Activated naive CD8-positive, alpha-beta T cell treated with anti-CD3 and anti-CD28 coated beads, Interleukin-2, amount 10 ng/mL, durations not matched to agents 7 days and 5 days (primary cell): ENCODE measurements at places on chromosomes 4 and X. TPM values are rescaled to one million over a fixed set of nuclear protein-coding genes. Genes with fewer than 3 reads are reported as not detected.

PRDM8 gene
- total RNA-seq, result 9.5 TPM

GDPD2 gene
- not detected for total RNA-seq

DLG3 gene
- 29.0 TPM for total RNA-seq

DNA sequence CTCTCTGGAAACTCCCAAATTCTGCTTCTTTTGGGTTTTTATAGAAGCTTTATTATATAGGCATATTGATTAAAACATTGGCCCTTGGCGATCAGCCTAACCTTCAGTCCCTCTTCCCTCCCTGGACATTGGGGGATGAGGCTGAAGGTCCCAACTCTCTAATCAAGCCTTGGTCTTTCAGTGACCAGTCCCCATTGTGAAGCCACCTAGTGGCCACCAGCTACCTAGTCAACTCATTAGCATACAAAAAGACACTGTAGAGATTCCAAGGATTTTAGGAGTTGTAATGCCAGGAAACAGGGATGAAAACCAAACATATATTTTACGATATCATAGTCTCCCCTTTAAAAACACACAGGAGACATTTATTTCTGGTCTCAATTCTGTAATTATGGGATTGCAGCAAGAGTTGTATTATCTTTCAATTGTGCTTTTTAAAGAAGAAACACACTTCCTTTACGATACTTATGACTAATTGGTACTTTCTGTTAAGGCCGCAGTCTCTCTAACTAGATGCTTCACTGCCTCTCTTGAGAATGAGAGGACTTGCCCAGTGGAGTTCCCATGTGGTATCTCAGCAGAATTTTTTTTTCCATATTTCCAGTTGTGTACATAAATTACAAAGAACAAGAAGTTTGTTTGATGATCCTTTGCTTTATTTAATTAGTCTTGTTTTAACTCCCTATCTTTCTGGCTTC is 58.2 kb downstream of the WDR17 start:
- no peak for DNase-seq
- H3K27me3 ChIP-seq, result no peaks in the 10 kb centered on the region
- H3K4me3 ChIP-seq, result no peak overlapping the region
- no peaks in the 10 kb centered on the region for H3K36me3 ChIP-seq
- no peak overlapping the region for H3K27ac ChIP-seq

DNA sequence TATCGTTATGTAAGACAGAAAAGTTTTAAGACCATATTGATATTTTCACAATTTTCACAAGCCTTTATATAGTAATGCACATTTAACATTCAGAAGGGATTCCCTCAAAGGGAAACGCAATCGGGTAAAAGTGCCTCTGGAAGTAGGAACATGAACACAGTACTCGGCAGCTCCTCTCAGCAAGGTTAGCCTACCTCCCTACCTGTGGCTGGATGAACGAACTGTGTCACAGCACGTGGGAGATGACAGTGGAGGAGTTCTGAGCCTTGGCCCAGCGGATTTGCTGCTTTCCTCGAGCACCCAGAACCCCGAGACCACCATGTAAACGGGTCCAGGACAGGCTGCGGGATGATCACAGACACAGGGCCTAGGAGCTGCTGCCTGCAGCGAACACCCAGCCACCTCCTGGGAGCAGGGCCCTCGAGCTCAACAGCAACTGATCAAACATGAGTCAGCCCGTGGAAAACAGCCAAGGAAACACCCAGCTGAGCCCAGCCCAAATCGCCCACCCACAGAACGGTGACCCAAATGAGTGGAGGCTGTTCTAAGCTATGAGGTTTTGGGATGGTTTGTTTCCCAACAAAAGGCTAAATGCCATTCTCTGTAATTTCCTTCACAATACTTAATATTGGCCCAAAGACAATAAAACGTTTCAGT is 30.4 kb downstream of the FAT1 start:
- no peak for DNase-seq
- no peak overlapping the region for H3K27ac ChIP-seq
- no peaks in the 10 kb centered on the region for H3K4me1 ChIP-seq
- no peaks in the 10 kb centered on the region for H3K27me3 ChIP-seq

- peaks cover 3% of the 10 kb centered on the region for H3K36me3 ChIP-seq
- no peak overlapping the region for H3K4me3 ChIP-seq
- no peak overlapping the region for H3K27ac ChIP-seq
- no peaks in the 10 kb centered on the region for H3K27me3 ChIP-seq
- peaks cover 7% of the 10 kb centered on the region for H3K4me1 ChIP-seq
- DNase-seq, result no peak
These were observed 6.7 kb downstream of the SULT1B1 start for GRCh38 chr4:69753686-69754085.

DNA sequence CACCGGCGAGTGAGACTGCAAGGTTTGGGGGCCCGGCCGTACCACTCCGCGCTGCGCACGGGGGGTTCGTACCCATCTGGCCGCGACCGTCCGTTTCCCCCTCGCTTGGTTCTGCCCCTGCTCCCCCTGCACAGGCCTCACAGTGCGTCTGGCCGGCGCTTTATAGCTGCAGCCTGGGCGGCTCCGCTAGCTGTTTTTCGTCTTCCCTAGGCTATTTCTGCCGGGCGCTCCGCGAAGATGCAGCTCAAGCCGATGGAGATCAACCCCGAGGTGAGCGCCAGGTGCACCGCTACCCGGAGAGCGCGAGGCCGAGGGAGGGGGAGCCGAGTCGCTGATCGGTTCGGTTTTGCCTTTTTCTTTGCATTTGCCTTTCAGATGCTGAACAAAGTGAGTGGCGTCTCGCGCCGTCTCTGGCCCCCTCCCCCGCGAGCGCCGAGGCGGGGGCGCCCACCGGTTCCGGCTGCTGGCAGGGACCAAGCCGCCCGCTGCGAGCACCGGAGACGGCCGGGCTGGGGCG is at the start of gene UCHL1:
Gene UCHL1, plus strand, starts transcription at position 189 of the 517 bp plus-strand sequence. Its CDS starts 49 bp downstream, at position 238.
- H3K4me1 ChIP-seq, result peaks cover 5% of the 10 kb centered on the region
- peak; percentile 30 for DNase-seq
- peaks cover 44% of the 10 kb centered on the region for H3K27me3 ChIP-seq
- H3K36me3 ChIP-seq, result no peaks in the 10 kb centered on the region

DNA sequence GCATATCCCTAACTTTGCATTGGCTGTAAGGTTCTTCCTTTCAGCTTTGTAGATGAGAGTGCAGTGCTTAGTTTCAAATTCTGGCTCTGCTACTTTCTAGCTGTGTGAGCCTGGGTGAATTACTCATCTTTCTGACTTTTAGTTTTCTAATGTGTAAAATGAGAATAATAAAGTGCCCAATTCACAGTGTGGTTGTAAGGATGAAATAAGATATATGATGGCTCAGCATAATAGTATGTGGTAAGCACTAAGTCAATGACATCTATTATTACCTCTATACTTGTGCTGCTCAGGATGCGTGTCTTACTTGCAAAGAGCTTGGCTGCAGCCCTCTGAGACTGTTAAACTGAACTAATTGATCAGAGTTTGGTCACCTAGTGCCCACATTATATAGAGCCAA is 30.6 kb upstream of the ETNPPL start:
- no peak for DNase-seq
- no peaks in the 10 kb centered on the region for H3K36me3 ChIP-seq
- H3K27me3 ChIP-seq, result peaks cover 13% of the 10 kb centered on the region
- no peak overlapping the region for H3K27ac ChIP-seq
- no peaks in the 10 kb centered on the region for H3K4me1 ChIP-seq
